T-cell (primary cell): ENCODE measurements at places on chromosomes 5 and 9. TPM values are rescaled to one million over a fixed set of nuclear protein-coding genes. Genes with fewer than 3 reads are reported as not detected.

NDUFS4 gene
- 26.0 TPM for total RNA-seq

GPR107 gene
- total RNA-seq, result 29.1 TPM

ZDHHC11B gene
- total RNA-seq, result 3.6 TPM

- H3K4me3 ChIP-seq, result no peak overlapping the region
- DNase-seq, result no peak
- no peaks in the 10 kb centered on the region for H3K4me1 ChIP-seq
- no peaks in the 10 kb centered on the region for H3K36me3 ChIP-seq
- no peaks in the 10 kb centered on the region for H3K27me3 ChIP-seq
These were observed 88.7 kb downstream of the CFAP90 start for GRCh38 chr5:7762267-7762666.

DNA sequence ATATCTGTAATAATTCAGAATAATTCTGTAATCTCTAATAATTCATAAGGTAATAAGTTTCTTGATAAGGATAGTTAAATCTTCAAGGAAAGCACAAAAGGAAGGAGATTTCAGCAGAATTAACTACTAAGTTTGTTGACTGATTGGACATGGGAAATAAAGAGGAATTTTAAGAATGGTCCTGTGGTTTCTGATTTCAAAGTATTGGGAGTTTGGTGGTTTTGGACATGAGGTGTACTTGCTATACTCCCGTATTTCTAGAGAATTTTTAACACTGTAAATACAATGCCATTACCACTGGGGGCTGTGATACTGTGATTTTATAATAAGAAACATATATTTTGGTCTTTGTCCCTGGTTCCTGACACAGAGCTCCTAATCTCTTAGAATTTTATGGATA, 123.9 kb downstream of the UNC13B start:
- H3K27me3 ChIP-seq, result peaks cover 7% of the 10 kb centered on the region
- H3K27ac ChIP-seq, result no peak overlapping the region
- no peak overlapping the region for H3K4me3 ChIP-seq
- no peaks in the 10 kb centered on the region for H3K36me3 ChIP-seq
- H3K4me1 ChIP-seq, result no peaks in the 10 kb centered on the region
- DNase-seq, result no peak

GRCh38 chr5:116810951-116811350, 236.3 kb upstream of the SEMA6A start:
- no peak overlapping the region for H3K27ac ChIP-seq
- DNase-seq, result no peak
- H3K36me3 ChIP-seq, result no peaks in the 10 kb centered on the region

- H3K4me1 ChIP-seq, result no peaks in the 10 kb centered on the region
- DNase-seq, result no peak
- H3K27me3 ChIP-seq, result no peaks in the 10 kb centered on the region
- no peak overlapping the region for H3K27ac ChIP-seq
These were observed 122.8 kb upstream of the PUM3 start for GRCh38 chr9:2966565-2967300.

GRCh38 chr9:88873635-88874034, 117.6 kb upstream of the S1PR3 start:
- no peaks in the 10 kb centered on the region for H3K36me3 ChIP-seq
- DNase-seq, result no peak
- no peaks in the 10 kb centered on the region for H3K27me3 ChIP-seq
- H3K27ac ChIP-seq, result no peak overlapping the region
- H3K4me1 ChIP-seq, result no peaks in the 10 kb centered on the region
- no peak overlapping the region for H3K4me3 ChIP-seq
